ENCODE measurements at places on chromosomes 6 and 20. TPM values are rescaled to one million over a fixed set of nuclear protein-coding genes. Genes with fewer than 3 reads are reported as not detected.

DNA sequence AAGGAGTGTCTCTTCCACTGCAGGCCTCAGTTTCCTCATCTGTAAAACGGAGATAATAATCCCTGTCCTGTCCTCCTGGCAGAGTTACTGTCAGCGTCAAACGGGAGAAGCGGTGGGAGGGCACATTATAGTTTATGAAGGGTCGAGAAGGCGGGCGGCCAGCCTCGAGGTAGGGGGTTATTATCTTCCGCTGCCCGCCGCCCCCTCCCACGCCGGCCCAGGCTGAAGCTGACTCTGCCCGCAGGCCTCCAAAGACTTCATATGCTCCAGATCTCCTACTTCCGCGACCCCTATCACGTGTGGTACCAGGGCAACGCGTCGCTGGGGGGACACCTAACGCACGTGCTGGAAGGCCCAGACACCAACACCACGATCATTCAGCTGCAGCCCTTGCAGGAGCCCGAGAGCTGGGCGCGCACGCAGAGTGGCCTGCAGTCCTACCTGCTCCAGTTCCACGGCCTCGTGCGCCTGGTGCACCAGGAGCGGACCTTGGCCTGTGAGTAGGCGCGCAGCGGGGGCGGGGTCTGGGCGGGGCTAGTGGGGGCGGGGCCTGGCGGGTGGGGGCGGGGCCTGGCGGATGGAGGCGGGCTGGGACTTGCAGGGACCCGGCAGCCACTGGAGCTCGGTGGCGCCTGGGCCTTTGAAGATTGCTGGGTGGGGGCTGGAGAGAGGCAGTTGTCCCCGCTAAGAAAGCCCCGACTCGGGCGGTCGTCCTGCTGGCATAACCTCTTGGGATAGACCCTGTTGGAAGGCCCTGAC lies 2.8 kb downstream of the PROCR start:
- H3K36me3 ChIP-seq, result peaks cover 3% of the 10 kb centered on the region
- DNase-seq, result no peak
- peaks cover 12% of the 10 kb centered on the region for H3K4me1 ChIP-seq
- no peak overlapping the region for H3K4me3 ChIP-seq
- no peaks in the 10 kb centered on the region for H3K27me3 ChIP-seq

- H3K36me3 ChIP-seq, result no peaks in the 10 kb centered on the region
- no peak overlapping the region for H3K4me3 ChIP-seq
- no peaks in the 10 kb centered on the region for H3K4me1 ChIP-seq
- H3K27me3 ChIP-seq, result no peaks in the 10 kb centered on the region
- no peak overlapping the region for H3K27ac ChIP-seq
- DNase-seq, result no peak
Observed at GRCh38 chr20:64154590-64155257, 9.5 kb upstream of the MYT1 start.

FNDC1 gene
- not detected for total RNA-seq

DNA sequence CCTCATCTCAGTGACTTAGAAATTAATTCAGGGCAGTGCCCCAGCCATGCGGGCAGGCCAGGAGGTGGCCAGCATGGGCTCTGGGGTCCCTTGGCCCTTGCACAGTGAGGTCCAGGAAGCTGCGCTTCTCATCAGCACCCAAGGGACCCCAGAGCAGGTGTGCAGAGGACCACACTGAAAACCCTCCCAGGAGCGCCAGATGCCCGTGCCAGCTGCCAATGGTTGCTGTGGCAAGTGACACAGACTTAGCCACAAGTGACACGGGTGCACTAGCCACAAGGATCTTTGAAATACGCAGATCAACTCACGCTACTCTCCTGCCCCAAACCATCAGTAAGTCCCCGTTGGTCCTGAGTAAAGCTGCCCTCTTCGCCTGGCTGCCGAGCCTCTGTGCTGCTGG lies 88.1 kb downstream of the ERMARD start:
- no peaks in the 10 kb centered on the region for H3K4me1 ChIP-seq
- no peaks in the 10 kb centered on the region for H3K36me3 ChIP-seq
- no peak overlapping the region for H3K27ac ChIP-seq
- DNase-seq, result no peak
- H3K4me3 ChIP-seq, result no peak overlapping the region

DNA sequence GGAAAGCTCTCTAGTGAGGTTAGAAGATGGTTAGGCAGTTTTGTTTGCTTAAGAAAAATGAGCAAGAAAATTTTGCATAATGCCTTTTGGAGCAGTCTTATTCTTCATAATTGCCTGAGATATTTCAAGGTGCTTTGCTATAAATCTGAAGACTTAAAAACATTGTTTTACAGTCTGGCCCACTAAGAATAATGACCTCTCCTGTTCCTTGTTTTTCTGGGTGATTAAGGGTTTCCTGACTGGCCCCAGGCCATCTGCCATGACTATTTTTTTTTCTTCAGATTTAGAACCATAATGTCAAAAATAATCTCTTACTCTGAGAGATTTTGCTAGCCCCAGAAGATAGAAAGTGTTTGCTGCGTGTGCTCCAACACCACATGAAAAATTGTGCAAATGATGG lies 72.3 kb upstream of the CENPW start:
- H3K4me1 ChIP-seq, result no peaks in the 10 kb centered on the region
- DNase-seq, result no peak

DNA sequence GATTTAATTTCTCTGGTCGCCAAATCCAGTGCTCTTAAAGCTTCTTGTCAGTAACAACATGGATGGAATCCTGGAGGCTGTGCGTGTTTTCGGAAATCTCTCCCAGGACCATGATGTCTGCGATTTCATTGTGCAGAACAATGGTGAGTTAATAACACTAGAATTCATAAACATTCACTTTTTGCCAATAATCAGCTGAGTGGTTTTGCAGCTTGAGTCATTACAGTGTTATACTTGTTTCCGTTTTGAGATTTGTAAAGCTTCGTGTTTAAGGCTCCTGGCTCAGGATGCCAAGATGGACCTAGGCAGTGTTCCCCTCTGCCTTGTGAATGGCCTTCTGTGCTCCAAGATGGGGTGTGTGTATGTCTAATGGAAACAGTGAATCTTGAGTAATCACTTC lies 113.8 kb downstream of the ARMC2 start:
- no peak for DNase-seq
- H3K27ac ChIP-seq, result no peak overlapping the region
- H3K27me3 ChIP-seq, result no peaks in the 10 kb centered on the region
- H3K36me3 ChIP-seq, result no peaks in the 10 kb centered on the region
- peaks cover 12% of the 10 kb centered on the region for H3K4me1 ChIP-seq

- H3K27me3 ChIP-seq, result peaks cover 2% of the 10 kb centered on the region
- no peaks in the 10 kb centered on the region for H3K36me3 ChIP-seq
- H3K4me1 ChIP-seq, result peaks cover 18% of the 10 kb centered on the region
Observed at GRCh38 chr20:24472426-24472825, 3.0 kb downstream of the SYNDIG1 start.

DNA sequence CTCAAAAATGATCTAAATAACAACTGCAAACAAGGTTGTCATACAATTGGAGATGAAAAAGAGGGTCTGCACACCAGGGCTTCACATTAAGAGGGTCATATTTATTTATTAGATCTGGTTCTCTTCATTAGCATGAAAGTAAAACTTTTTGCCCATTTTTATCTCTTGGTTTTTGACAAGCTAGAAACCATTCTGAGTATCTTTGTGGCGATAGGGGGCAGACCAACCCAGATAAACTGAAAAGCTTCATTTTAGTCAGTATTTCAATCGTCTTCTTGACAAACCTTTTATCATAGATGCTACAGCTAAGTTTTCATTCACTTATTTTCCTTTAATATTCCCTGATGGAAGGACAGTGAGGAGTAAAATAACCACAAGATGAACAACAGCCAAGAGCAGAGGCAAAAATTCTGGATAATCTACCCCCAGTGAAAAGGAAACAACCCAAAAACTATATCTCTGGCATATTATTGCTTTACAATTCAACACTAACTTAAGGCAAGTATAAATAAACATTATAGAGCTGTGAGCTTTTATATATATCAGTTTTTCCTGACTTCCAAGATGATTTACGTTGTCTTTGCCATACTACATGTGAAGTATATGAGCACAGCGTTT lies 45.2 kb downstream of the THEMIS start:
- DNase-seq, result peak; percentile 41
- peaks cover 5% of the 10 kb centered on the region for H3K36me3 ChIP-seq
- peak overlapping the region; percentile 52 for H3K27ac ChIP-seq
- no peak overlapping the region for H3K4me3 ChIP-seq

- no peaks in the 10 kb centered on the region for H3K4me1 ChIP-seq
- no peak overlapping the region for H3K27ac ChIP-seq
- no peak for DNase-seq
- H3K27me3 ChIP-seq, result no peaks in the 10 kb centered on the region
- H3K4me3 ChIP-seq, result no peak overlapping the region
- no peaks in the 10 kb centered on the region for H3K36me3 ChIP-seq
Observed at GRCh38 chr6:170597278-170597677, 12.8 kb upstream of the PDCD2 start.

DNA sequence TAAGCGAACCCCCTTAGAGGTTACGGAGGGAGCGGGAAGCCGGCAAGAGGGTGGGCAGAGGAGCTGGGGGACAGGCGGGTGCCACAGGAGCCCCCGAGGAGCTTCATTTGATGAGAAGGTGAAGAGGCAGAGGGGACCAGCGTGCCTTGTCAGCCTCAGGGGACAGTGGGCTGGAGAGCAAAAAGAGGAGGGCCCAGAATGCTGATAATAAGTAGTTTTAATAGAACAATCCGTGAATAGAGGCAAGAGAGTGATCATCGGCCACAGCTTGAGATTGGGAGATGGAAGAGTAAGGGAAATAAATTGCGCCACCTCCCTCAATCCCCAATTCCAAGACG lies 1.3 kb downstream of the COL19A1 start:
- DNase-seq, result no peak
- peak overlapping the region; percentile 35 for H3K4me3 ChIP-seq
- H3K36me3 ChIP-seq, result no peaks in the 10 kb centered on the region
- peaks cover 4% of the 10 kb centered on the region for H3K4me1 ChIP-seq
- H3K27me3 ChIP-seq, result peaks cover 9% of the 10 kb centered on the region

- no peak for DNase-seq
- H3K4me3 ChIP-seq, result no peak overlapping the region
- no peak overlapping the region for H3K27ac ChIP-seq
- no peaks in the 10 kb centered on the region for H3K36me3 ChIP-seq
Observed at GRCh38 chr6:109834131-109834530, 143.0 kb downstream of the FIG4 start.

DNA sequence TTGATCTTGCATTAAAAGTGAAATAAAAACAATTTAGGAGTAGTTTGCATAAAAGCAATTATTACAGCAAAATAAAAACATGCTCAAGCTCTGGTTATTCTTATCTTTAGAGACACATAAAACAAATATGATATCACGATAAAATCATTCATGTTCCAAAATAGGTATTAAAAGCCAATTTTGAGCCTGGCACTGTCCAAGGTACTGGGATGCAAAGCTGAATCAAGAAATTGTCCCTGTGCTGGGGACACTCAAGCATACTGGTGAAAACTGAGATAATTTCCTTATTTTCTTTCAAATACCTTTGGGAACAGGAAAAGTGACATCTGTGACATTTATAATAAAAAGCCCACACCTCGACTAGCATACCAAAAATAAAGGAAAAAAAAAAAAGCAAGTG lies 931 bp upstream of the MTCL3 start:
- no peaks in the 10 kb centered on the region for H3K36me3 ChIP-seq
- peaks cover 26% of the 10 kb centered on the region for H3K4me1 ChIP-seq
- no peak overlapping the region for H3K4me3 ChIP-seq

DNA sequence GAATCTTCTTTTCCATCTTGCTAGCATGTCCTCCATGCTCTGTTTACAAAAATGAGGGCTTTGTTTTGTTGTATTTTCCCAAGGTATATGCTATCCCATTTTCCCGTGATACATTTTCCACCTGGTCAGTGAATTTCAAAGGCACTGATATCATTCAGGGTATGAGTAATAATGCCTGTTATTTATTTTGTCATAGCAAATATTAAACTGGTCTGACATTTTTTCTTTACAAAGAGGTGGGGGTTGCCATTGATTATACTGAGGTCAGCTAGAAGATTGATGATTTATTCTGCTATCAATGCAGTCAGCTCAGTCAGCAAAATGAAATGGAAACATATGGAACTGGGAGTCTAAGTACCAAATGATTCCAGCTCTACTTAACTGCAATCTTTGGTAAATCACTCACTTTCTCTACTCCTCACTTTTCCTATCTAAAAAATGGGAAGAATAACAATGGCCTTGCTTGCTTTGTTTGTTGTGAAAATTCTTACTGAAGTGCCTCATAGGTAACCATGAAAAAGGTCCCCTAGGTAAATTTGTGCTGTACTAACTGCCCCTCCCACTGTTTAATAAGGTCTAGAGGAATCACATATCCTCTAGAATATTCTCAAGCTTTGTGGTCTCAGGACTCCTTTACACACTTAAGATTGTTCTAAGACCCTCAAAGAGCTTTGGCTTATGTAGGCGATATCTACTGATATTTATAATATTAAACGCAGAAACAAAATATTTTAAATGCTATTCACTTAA lies 64.0 kb downstream of the ARHGAP18 start:
- no peak for DNase-seq
- H3K27me3 ChIP-seq, result no peaks in the 10 kb centered on the region
- no peak overlapping the region for H3K4me3 ChIP-seq
- no peaks in the 10 kb centered on the region for H3K4me1 ChIP-seq
- no peak overlapping the region for H3K27ac ChIP-seq

DNA sequence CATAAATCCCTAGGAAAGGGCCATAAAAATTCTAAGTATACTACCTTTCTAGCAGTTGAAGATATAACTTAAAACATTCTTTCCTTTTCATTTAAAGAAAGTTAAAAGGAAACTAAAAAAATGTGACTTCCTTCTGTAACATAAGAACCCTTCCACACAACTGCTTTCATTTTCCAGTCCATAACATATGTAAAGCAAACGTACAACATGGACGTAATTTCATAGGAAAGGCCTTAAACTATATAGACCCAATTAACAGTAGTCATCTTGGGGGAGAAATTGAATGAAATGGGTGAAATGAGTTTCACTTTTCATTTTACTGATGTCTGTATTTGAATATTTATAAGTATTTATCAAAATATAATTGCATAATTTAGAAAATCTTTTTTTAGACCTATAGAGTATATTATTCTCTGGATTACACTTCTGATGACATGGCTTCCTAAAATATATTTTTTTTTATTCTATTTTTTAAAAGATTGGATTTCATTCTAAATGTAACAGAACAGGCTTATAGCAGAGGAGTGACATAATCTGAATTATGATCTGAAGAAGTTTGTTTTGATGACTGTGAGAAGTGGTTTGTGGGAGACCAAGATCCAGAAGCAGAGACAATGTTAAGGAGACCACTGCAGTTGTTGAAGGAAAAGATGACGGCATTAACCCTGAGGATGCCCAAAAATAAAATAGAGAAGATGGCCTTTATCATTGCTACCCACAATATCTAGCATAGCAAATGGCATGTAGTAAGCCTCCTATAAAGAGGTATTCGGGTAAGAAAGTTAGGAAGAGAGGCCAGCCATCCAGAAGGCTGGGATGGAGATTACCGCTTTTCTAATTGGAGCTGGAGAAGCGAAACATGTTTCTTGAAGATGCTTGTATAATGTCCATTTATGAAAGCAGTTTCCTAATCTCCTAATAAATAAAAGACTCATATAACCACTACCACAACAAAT lies 260.4 kb downstream of the PTPRK start:
- peak overlapping the region; percentile 20 for H3K4me3 ChIP-seq
- no peaks in the 10 kb centered on the region for H3K27me3 ChIP-seq
- peak overlapping the region; percentile 75 for H3K27ac ChIP-seq
- H3K36me3 ChIP-seq, result no peaks in the 10 kb centered on the region
